ENCODE measurements at places on chromosomes 3 and 15.

GRCh38 chr15:97684249-97684648 lies 276.3 kb upstream of the ARRDC4 start:
- no peak for DNase-seq

- no peak for DNase-seq
These were observed 76.2 kb upstream of the ADAMTS9 start for GRCh38 chr3:64763980-64764379.

GRCh38 chr15:73996939-73997338 lies 2.4 kb downstream of the PML start:
- DNase-seq: no peak

DNA sequence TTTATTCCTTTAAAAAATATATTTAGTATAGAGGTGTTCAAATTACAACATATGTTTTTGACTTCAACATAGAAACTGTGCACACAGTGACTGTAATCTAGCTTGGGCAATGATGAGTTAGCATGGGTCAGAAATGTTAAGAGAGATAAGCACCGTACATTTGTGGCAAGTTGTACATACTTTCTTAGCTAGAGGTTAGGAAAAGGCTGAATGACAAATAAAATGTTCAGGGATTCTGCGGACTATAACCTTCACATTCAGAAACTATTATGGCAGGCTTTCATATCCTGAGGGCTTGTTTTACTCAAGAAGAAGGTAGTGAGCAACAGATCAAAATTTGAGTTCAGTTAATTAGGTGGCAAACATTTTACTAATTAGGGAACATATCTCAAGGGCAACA lies 379.7 kb upstream of the EPHA6 start:
- DNase-seq: peak; percentile 15

- no peak for DNase-seq
These were observed 230.6 kb downstream of the MECOM start for GRCh38 chr3:169432708-169433432.

DNA sequence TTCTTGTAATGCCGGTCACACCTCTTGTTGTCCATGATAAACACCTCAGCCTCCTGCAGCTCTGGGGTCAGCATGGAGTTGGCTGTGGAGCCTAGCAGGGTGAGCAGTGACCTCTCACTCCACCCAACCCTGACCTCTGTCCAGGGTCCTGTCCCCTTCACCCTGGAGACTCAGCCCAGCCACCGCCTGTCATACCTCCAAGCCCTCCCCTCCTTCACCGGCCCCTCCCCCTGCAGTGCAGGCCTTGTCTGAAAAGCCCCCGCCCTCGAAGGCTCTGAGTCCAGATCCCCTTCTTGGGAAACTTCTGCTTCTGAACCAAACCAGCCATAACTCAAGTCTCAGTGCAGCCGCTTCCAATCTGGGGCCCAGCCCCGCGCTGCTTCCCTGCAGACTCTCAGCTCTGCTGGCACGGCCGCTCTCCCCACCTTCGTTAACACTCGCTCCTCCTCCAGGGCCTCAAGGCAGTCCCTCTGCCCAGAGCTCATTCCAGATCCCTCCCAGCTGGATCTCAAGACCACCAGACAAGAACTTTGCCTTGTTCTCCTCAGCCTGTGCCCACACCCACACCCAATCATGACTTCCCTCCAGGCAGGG lies 25.4 kb upstream of the PRSS50 start:
- no peak for DNase-seq

GRCh38 chr3:63232764-63233396 lies 45.2 kb upstream of the SYNPR start:
- DNase-seq: no peak

DNA sequence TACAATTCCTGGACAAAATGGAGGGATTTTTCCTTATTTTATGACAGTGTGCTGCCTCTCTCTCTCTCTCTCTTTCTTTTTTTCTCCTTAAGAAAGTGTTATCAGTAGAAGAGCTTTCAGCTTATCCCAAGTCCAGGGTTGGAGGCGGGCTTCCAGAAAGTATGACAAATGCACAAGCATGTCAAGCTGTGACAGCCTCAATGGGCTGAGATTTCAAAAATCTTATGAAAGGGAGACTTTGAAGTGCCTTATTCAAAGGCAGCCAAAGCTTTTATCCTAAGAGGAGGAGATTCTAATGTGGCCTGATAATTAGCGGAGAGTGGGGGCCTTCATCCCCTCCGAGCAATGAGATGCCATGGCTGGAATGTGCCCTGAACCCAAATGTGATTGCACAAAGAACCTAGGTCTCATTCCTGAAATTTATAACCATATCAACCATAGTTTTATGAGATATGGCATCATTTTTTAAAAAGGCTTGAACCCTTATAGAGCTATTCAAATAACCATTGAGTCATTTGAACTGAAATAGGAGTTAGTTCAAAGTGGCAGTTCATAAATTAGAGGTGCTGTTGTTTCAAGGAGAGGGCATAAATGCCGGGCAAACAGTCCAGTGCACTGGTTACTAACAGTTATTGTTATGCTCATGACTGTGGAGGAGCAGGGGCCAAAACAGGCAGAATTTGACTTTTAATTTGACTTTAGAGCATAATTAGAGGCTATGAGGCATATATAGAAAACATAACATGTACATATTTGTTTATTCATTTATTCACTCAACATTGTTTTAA lies 261.6 kb upstream of the THRB start:
- no peak for DNase-seq

DNA sequence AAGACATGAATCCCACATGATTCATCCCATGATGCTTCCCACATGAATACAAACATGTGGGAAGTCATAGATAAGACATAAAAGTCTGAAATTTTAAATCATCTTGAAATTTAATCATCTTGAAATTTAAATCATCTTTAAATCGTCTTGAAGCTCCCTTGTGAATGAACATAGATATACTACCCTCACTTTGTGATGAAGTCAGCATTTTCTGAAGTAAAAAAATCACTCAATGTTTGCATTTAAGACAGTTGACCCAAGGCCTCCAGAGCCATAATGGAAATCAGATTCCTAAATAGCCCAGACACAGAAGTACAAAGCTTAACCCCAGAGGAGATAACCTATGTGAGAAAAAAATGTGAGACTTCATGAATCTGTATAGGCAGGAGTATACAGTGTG lies 279.4 kb downstream of the ZBBX start:
- DNase-seq: no peak

DNA sequence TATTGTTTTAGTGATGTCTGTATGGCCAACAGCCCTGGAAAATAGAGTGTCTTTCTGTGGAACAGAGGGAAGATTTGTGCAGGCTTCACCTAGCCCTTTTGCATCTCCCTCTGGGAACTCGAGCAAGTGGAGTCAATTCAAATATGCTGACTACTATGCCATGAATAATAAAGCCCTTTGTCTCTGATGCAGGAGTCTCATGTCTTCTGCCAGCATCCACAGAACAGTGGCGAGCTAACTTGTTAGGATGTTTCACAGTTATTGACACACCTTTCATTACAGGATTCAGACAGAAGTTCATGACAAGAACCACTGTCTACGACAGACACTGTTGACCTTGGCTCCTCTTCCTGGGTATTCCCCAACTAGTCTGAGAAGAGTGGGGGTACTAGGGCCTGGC lies 15.6 kb upstream of the CCDC54 start:
- no peak for DNase-seq

- no peak for DNase-seq
These were observed 93.2 kb downstream of the CACNA2D3 start for GRCh38 chr3:54215521-54215920.

- no peak for DNase-seq
These were observed 13.6 kb upstream of the HRH1 start for GRCh38 chr3:11140713-11141104.

- peak; percentile 30 for DNase-seq
These were observed 55.3 kb upstream of the CA12 start for GRCh38 chr15:63436872-63437375.

- no peak for DNase-seq
These were observed 895.6 kb upstream of the ROBO1 start for GRCh38 chr3:80663426-80663825.

DNA sequence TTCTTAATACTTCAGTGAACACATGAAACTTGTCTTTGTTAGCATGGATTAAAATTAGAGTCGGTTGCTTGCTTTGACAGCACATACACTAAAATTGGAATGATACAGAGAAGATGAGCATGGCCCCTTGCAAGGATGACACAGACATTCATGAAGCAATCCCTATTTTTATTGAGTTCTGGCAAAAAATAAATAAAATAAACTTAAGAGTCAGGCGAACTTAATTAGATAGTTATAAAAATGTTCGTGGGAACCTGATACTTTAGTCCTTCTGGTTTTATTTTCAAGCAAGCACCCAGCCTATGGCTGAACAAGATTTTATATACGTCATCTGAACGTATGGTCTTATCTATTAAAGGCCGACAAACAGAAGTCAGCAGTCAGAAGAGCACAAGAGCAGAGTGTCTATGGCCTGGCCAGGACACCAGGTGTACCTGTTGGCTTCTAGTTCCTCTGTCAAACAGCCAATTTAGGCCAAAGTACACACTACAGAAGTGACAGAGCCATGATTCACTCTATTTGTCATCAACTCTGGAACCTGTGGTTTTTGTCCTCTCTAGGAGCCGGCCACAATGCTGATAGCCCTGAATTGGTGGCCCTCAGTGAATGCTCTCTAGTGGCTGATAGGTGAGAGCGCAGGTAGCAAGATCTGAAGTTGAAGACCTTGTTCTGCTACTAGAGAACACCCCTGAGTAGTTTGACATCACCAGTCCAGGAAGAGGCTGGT lies 64.3 kb downstream of the LEO1 start:
- peak; percentile 50 for DNase-seq

DNA sequence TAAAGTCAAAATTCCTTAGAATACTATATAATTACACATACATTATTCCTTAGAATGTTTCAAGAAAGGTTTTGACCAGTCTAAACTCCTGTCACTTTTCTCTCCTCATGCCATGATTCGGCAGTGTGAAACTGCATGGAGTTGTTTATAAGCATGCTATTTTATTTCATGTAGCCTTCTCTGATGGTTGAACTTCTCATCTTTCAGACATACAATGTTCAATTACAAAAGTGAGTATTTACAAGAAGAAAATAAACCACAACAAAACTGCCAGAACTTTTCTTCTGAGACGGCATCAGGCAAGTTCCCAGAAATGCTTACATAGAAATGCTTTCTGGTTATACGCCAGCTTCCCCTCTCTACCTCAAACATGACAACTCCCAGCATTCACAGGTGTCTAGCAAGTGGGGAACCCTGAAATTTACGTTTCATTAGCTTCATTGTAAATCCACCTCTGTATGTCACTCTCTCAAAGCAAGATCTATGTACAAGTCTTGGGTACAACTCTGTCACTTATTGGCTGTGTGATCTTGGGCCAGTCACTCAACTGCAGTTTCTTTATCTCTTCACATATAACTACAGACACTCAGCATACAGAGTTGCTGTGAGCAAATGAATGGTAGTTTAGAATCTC lies 42.7 kb downstream of the HDGFL3 start:
- no peak for DNase-seq

DNA sequence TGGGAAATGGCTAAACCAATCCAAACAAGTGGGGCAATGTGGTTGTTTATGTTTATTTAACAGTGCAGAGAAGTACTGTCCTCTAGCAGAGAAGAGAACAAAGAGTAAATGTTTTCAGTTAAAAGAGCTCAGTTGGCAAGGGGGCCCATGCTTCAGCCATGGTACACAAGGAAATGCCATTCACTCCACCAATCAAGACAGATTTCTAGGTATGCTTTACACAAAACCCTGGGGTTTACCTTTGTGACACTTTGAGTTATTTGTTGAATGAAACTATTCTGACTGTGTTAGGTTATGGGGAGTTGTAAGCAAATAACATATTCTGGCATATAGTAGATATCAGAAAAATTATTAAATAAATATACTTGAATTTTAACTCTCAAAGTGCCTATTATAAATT lies 228.5 kb upstream of the MME start:
- DNase-seq: no peak

- no peak for DNase-seq
These were observed 495.9 kb upstream of the PROK2 start for GRCh38 chr3:72280876-72281275.

DNA sequence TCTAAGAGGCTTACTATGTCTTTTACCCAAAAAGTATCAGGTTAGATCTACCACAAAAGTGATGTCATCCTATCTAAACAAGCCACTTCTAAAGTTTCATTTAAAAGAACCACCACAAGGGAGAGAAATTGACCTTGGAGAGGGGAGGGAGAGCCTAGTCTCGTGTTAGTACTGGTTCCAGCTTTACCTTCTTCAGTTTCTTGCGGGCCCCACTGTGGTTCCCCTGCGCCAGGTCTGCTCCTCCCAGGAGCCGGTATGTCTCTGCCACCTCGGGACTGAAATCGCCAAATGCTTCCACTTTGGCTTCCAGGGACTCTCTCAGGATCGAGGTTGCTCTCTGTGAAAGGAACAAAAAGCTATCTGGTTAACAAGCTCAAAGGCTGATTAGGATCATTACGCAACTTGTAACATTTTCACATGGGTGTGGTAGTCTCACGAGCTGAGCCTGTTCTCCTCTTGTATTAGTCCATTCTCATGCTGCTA lies 51.1 kb downstream of the SYNM start:
- DNase-seq: peak; percentile 61

DNA sequence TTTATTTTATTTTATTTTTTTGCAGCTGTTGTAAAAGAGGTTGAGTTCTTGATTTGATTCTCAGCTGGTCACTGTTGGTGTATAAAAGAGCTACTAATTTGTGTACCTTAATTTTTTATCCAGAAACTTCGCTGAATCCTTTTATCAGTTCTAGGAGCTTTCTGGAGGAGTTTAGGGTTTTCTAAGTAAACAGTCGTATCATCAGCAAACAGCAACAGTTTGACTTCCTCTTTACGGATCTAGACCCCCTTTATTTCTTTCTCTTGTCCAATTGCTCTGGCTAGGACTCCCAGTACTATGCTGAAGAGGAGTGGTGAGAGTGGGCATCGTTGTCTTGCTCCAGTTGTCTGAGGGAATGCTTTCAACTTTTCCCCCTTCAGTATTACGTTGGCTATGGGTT lies 165.8 kb upstream of the KCNMB2 start:
- DNase-seq: no peak

GRCh38 chr3:4681301-4681700 lies 188.2 kb downstream of the ITPR1 start:
- DNase-seq: no peak

DNA sequence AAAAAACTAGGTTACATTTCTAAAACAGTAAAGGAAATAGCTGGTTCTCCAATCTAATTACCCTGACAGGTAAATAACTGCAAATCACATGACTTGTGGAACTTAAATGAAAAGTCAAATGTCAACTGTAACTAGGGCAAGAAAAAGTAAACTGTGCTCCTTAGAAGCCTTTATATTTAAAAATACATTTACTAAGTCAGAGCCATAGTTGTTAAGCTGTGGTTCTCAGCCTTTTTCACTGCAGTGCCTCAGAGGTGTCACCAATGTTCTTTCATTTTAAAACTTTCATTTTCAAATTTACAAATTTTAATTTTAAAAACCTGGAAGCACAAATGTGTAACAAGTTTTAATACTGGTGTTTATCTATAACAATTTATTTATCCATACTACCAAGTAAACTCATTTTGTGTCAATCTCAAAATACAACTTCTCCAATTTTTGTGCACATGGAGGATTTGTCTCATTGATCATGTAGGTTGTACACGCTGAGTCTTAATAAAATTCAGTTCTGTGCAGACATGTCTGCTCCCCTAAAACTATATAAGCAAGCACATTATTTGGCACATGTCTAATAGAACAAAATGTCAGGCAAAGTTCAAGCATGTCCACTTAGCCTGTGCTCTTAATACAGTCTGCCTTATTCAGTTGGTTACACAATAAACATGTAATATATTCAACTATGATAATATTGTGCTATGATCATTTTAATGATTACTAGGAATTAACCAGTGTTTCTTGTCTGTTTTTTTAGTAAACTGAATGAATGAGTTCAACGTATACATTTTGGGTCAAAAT lies 70.4 kb downstream of the DLG1 start:
- DNase-seq: no peak

Measured in HuH-7.5 (cell line).